ENCODE measurements at places on chromosomes 3 and 15.

- DNase-seq: no peak
Observed at GRCh38 chr3:98885851-98886250, 15.6 kb downstream of the DCBLD2 start.

DNA sequence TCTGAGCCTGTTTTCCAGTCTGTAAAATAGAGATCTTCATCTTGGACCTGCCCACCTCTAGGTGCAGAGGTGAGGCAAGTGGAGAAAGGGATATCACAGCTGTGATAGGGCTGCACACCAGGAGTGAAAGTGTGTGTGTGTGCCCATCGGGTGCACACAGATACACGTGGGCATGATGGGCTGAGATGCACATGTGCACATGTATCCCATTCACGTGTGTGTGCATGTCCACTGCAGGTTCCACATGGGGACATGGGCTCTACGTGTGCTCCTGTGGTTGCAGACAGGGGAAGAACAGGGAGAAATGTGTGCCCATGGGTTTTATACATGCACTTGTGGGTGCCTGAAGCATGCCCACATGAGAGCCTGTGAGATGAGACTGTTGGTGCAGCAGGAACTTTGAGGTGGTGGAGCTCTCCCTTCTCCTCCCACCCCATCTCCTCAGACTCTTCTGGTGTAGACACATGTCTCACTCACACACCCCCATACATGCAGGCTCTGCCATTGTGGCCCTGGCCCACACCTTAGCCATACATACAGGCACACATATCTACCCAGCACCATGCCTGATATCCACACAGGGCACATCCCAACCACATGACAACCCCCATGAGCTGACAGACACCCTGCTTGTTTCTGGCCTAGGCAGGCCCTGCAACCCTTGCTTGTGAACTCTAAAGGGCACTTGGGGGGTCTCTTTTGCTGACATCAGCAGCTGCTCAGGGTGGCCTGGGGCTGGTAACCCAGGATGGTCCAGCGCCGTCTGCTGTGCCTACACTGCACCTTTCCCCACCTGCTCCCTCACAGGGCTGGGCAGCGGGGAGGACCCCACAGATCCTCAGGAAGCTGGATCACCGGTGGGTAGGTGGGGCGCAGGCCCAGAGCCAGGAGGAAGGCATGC lies 57.7 kb upstream of the TMEM115 start:
- DNase-seq: no peak

DNA sequence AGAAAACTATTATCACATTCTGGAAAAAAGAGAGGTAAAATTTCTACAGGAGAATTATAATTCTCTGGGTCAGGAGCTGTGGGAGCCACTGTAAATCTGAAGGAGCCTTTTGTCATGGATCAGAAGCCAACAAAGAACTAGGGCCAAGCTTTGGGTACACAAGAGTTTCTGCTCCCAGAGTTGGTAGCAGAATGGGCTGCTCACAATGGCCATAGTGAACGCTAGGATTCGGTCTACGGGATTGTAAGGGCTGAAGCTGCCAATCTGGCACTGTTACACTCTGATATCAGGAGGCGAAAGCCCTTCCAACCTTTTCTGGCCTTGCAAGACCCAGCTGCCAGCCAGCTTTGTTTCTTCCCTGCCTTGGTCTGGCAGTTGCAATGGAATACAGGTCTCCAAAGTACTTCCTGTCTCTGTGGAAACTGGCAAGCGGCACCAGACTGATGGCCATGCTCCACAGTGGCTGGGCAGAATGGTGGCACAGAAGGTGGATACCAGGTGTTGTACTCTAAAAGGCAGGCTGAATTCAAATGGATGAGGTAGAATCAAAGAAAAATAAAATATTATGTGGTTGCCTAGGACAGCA lies 831.7 kb downstream of the CADM2 start:
- no peak for DNase-seq

DNA sequence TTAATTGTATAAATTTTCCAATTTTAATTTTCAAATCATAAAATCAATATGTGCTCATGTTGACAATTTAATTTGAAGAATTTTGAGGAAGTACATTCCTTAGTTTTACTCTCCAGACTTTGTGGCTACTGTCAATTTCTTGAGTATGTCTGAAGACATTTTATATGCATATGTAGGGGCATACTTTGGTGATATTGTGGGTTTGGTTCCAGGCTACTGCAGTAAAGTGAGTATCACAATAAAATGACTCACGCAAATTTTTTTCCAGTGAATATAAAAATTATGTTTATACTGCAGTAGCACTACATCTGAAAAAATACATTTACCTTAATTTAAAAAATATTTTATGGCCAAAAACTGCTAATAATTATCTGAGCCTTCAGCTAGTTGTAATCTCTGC lies 123.2 kb upstream of the PLCL2 start:
- no peak for DNase-seq

DNA sequence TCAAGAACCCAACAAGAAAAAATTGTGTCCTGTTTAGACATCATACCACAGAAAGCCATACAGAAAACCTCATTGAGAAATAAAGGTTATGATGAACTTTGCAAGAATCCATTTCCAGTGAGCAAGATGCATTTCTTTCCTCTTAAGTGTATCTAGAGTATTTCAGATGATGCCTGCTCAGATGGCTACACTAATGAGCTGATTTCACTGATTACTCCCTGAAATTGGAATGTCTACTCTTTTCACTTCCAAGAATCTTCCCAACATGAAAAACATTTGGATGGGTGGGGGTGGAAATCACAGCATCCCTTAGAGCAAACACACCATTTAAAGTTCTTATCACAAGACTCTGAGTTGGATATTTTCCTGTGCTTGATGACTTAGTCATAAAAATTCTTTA lies 41.4 kb upstream of the IL12A start:
- no peak for DNase-seq

DNA sequence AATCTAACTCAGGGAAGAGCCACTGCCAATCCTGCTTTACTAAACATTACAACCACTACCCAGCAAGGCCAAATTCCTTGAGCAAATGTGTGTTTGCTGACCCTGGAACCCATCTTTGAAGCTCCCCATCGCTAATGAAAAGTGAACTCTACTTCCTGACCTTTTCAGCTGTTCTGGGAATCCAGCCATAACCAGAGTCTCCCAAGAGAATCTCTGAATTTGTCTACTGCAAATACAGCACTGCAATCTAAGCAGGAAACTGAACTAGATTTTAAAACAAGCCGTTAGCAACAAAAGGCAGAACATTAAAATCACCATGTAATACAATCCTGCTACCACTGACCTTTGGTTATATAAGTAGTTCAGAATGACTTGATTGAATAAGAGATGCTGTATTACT lies 309.2 kb downstream of the MAGI1 start:
- peak; percentile 80 for DNase-seq

- DNase-seq: no peak
Observed at GRCh38 chr3:78177780-78178179, 1137.9 kb downstream of the ROBO2 start.

- peak; percentile 43 for DNase-seq
Observed at GRCh38 chr3:126911162-126912026, 71.5 kb upstream of the PLXNA1 start.

DNA sequence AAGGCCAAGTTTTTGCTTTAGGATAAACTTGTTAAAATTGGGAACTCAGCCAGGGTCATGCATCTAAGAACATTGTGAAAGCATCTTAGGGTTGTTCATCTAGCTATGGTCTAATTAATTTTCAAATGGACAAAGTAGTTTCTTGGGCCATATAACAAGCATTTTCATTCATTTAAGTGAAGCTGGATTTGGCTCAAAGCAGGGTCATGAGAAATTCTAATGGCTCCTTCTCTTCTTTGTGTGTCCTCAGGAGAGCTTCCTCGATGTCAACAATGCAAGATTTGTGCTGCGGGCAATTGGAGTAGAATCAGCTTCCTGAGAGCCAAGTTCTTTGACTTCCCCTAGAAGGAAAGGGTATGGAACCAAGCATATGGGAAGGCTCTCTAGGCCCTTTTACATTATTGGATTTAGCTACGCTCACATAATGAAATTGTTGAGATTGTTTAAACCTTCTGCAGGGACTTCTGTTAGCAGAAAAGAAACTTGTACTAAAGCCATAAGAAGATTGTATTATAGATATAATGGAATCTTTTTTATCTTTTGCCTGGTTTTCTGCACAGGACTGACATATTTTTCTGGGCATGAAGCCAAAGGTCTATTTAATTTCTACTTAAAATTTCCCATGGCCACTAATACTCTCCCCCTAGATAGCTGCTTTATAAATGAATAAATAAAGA lies 1.8 kb upstream of the SAMMSON start:
- DNase-seq: peak; percentile 65

DNA sequence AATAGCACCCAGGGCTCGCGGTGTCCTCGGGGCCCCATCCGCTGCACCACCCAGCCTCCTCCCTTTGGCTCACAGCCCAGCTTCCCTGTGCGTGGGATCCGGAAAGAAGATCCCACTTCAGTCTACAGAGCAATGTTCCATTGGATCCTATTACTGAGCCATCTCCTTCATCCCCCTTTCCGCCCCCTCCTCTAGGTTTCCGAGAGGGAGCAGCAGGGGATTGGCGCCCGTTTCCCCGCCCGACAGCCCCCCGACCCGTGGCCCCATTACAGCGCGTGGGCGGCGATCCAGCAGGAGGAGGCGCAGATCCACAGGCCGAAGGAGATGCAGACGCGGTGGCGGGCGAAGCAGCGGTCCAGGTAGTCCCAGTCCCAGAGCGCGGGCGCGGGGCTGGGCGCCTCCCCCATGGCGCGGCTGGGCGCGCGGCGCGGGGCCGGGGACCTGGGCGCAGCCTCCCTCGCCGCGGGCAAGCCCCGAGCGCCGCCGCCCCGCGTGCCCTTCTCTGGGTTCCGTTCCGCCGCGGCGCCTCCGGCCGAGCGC lies 340 bp downstream of the TMEM44 start:
- peak; percentile 73 for DNase-seq

GRCh38 chr15:63323798-63324563 lies 46.6 kb downstream of the APH1B start:
- DNase-seq: no peak

- DNase-seq: no peak
Observed at GRCh38 chr3:25587526-25587925, 77.2 kb downstream of the TOP2B start.

- DNase-seq: no peak
Observed at GRCh38 chr3:106261396-106261795, 392.6 kb upstream of the CBLB start.

DNA sequence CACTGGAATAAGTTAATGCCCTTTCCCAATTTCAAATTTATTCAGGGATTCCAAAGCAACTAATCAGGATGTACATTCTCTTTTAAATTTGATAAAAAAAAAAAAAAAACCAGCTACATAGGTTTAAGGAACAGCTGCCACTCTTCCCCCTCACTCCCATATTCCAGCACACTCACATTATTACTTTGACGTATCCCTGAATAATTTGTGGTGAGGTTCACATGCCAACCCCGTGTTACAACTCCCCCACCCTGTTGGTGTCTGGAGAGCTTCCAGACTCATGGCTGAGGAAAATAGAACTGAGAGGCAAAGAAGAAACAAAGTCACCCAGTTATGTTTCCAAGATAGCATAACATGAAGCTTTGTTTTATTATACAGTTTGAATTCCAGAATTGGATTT lies 300.5 kb upstream of the MME start:
- DNase-seq: no peak

- no peak for DNase-seq
Observed at GRCh38 chr15:94265982-94266381, 34.6 kb downstream of the MCTP2 start.

DNA sequence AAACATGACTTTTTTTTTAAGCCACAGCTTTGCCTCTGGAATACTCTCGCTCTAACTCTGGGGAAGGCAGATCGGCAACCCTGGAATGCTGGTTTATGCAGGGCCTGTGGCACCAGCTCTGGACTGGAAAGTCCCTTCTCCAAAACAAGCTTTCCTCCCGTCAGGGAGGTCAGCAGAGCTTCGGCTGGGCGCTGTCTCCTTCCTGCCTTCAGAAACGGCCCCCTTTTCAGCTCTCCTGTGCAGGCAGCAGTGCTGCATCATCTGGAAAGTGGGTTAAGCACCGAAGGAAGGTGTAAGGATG lies 42.7 kb upstream of the SKOR1 start:
- no peak for DNase-seq

GRCh38 chr15:92625251-92625980 lies 30.2 kb downstream of the FAM174B start:
- DNase-seq: no peak

DNA sequence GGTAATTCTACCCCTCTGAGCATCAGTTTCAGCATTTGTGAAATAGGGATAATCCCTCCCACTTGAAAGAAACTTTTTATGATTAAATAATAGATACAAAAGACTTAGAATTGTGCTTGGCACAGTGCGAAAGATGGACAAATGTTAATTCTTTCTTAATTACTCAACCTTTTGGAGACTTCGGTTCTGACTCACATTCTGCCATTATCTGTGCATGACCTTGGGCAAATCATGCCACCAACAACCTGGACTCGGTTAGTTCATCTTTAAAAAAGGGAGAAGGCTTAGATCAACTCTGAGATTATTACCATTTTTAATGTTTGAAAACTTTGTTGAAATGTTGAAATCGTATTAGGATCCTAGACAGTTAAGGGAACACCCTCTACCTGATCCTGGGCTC lies 40.6 kb upstream of the POLR2M start:
- no peak for DNase-seq

DNA sequence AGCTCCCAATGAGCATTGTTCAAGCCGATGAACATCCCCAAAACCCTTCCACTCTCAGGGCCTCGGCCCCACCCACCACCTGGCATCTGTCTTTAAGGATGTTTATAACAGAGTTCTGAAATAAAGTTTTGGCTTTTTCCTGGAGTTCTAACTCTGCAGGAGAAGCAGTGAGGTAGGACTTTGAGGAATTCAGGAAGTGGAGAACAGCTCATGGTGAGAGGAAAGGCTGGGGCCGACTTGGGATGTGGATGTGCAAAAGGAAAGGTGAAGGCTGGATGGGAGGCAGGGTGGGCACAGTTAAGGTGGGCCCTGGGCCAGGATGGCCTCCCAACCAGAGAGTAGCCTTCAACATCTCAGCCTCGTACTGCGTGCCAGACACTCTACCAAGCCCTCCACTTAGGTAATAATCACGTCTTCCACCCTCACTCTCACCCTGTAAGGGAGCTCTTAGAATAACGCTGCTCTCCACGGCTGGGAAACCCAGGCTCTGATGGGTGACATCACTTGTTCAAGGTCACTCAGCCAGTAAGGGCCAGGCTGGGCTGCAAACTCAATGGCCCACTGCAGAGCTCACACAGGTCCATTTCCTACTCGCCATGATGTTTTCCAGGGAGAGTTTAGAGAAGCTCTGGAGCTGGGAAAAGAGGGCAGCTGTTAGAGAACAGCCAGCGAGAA lies 28.5 kb downstream of the LIPC start:
- DNase-seq: no peak

GRCh38 chr3:17686613-17687012 lies 55.8 kb downstream of the TBC1D5 start:
- DNase-seq: no peak

DNA sequence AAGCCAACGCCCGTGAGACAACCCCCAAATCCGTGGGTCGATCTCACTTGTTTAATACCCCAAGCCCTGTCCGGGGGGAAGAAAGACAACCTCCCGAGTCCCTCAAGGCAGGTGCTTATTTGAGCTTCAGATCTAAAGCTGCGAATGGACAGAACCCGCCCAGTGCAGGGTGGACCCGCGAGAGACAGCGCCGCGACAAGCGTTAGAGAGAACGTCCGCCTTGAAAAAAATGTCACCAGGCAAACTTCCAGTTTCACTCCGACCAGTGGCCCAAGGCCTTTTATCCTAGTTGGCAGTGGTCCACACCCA lies 740 bp upstream of the OXSR1 start:
- DNase-seq: no peak

All from right hindlimb (tissue), 1 donor.